Psoas muscle (tissue), 8 donors: ENCODE measurements at places on chromosomes 3 and 15. TPM values are rescaled to one million over a fixed set of nuclear protein-coding genes. Genes with fewer than 3 reads are reported as not detected.

The CKMT1B gene
- polyA plus RNA-seq, result 0.10 TPM

The RSRC1 gene
- polyA plus RNA-seq, result 27.2 TPM

The RLBP1 gene
- not detected for polyA plus RNA-seq

The SUCLG2 gene
- 98.3 TPM for polyA plus RNA-seq

The BNC1 gene
- 0.09 TPM for polyA plus RNA-seq

The CCDC39 gene
- not detected for polyA plus RNA-seq

The TF gene
- 0.53 TPM for polyA plus RNA-seq

The GAP43 gene
- polyA plus RNA-seq, result 0.24 TPM

The SPATA12 gene
- 0.01 TPM for polyA plus RNA-seq

The CFAP161 gene
- not detected for polyA plus RNA-seq

The ARIH2 gene
- 59.5 TPM for polyA plus RNA-seq

- DNase-seq, result no peak
Measured at GRCh38 chr3:117306299-117306698, 596.7 kb downstream of the TUSC7 start.

DNA sequence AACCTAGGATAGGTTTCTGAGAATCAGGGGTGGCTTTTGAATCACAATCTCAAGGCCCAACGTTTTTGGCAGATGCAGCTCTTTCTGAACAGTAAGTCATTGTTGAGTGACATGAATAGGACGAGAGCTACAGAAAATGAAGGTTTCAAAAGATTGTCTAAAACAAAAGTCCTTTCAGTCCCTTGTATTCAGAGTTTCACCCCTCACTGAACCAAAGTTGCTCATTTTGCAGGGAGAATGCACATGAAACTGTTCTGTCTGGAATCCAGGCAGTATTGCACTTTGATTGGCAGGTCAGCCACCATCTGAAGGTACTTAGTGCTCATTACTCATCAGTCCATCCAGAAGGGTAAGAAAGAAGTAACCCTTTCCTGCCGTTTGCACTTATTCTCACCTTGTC, 24.1 kb upstream of the RASGRP1 start:
- DNase-seq, result no peak

GRCh38 chr3:5464649-5465048, 277.1 kb downstream of the EDEM1 start:
- DNase-seq, result no peak

DNA sequence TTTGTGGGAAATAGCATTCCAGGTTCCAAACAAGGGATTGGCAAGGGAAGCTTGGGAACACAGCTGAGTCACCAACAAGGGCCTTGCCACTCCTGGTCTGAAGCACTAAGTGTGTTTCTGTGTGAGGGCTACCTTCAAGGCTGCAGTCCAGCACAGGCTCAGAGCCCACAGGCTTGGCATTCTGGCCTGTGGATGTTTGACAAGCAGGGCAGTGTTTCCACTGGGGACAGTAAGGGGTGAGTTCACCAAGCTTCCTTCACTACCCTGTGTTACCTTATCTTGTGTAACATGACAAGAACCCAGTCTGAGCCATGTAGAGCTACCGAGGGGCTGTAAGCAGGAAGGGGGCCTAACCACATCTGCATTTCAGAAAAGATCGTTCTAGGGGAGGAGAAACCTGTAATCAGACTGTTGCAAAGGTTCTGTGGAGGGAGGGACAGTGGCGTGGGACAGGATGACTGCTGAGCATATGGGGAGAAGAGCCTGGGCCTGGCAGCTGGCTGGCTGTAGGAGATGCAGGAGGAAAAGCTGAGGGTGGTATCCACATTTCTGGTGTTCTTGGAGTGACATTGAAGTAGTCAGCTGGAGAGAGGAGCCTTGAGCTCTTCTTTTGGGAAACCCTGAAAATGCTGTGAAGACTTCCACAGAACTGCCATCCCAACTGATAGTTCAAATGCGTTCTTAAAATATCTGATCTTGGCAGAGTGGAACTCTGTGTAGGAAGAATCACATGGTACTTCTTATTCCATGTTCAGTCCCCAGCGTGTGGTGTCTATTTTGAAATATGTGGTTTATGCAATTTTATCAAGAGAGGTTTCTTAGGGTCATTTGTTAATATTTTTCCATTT, 61.3 kb downstream of the CTDSPL start:
- DNase-seq, result peak; percentile 71

DNA sequence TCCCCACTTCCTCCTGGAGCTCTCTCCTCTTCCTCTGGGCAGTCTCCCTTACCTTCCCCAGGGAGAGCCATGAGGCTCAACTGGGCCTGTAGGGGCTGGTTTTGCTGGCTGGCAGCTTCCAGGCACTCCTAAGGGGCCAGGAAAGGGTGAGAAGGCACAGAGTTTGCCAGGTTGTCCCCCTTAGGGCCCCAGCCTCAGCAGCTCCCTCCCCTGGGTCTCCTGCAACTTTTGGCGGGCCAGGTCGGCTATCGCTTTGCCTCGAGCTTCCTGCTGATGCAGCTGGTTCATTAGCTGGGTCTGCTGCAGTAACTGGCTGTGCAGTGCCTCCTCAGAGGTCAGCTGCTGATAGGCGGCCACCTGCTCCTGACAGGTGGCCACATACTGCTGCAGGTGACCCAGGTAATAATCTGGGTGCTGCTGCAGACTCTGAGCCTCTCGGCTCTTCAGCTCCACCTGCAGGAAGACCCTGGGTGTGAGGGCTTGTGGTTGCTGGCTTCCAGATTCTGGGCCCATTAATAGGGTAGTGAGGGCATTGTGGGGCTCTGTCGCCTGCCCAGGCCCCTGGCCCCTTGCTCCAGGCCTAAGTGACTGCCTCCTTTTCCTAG, 29.7 kb upstream of the OR4F6 start:
- DNase-seq, result no peak

DNA sequence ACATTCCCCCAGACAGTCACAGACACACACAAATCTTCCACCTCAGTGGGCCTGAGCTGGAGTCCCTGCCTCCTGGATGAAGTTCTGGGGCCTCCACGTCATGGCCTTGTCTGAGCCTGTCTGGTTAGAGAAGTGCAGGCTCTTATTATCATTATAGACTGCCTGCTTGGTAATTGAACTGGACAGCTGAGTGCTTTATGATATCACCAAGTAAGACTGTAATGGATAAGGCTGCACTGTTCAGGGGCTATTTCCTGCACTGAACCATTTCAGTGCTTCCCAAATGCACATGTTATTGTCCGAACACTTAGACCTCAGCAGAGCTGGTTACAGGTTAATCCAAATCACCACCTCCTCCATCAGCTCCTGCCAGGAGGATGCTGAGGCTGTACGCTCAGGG, 8.7 kb upstream of the ST6GAL1 start:
- no peak for DNase-seq

DNA sequence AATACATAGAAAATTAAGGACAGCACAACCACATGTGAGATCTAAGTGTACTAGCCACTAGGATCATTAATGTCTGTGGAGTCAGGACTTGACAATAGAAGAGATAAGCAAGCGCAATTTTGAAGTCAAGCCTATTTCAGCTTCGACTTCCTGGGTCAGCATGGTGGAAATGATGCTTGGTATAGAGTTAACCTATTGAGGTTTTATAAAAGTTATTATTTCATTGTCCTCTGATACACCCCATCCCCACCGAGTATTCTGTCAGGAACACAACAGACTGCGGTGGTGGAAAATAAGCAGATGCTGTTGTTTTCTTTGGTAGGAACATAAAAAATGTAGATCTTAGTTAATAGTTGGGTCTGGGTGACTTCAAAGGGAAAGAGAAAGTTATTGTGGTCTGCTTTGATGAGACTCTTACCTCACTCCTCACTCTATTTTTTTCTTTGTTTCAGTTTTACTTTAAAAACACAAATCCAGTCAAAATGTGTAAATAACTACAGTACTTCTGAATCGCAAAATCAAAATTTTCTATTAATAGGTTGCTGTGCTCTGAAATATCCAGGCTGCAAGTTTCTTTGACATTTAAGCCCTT, 82.1 kb downstream of the IL5RA start:
- DNase-seq, result no peak

DNA sequence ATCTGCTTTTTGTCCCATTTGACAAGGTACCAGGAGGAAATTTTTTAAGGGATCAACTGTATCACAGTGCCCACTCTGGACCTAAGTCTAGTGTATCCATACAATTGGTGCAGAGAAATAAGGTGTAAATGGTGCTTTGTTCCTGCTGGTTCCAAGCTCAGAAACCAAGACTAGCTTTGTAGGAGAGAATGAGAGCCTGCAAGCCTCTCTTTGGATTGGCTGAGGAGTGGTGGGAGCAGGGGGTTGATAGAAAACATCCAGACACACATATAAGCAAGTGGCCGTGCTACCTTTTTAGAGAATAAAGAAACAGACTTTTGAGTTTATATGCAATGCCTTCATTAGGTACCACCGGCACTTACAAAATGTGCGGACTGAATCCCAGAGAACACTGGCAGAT, 45.8 kb downstream of the ARPP21 start:
- no peak for DNase-seq

GRCh38 chr3:64806668-64807605, 119.1 kb upstream of the ADAMTS9 start:
- DNase-seq, result no peak

GRCh38 chr15:31082771-31083369, 18.7 kb downstream of the TRPM1 start:
- no peak for DNase-seq

- no peak for DNase-seq
Measured at GRCh38 chr15:100730655-100731266, 128.4 kb downstream of the ASB7 start.

DNA sequence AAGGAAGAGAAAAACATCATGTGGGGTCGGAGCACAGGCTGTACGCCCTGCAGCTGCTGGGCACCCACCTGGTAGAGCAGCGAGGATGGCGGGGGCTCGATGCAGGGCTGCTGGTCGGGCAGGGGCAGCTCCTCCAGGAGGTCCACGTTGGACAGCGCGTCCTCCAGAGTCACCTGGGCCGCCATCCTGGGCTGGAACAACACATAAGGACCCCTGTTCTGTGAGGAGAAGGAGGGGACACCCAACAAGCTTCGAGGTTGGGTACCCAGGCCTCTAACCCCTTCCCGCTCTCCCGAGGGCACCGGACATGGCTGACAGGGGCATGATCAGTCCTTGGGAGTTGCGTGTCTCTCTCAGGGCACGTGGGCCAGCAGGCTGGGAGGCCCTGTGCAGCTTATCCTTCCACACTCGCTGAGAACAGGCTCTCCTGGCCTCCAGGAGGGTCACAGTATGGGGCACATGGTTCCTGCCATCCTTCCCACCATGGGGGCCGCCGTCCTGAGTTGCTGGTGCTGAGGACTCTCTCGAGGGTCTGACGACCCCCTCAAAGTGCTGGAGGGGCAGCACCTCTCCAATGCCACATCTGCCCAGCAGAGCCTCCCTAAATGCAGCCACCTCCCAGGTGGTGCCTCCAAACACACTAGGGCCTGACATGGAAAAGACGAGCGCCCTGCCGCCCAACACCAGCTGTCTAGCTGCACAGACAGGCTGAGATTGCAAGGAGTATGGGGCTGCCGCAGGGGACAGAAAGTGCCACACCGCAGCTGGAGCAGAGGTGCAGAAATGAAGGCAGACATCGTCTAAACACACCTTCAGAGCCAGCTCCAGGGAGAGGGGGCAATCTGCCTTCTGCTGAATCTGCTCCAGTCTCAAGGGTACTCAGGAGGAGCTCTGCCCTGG, 32.8 kb downstream of the CYFIP1 start:
- no peak for DNase-seq

DNA sequence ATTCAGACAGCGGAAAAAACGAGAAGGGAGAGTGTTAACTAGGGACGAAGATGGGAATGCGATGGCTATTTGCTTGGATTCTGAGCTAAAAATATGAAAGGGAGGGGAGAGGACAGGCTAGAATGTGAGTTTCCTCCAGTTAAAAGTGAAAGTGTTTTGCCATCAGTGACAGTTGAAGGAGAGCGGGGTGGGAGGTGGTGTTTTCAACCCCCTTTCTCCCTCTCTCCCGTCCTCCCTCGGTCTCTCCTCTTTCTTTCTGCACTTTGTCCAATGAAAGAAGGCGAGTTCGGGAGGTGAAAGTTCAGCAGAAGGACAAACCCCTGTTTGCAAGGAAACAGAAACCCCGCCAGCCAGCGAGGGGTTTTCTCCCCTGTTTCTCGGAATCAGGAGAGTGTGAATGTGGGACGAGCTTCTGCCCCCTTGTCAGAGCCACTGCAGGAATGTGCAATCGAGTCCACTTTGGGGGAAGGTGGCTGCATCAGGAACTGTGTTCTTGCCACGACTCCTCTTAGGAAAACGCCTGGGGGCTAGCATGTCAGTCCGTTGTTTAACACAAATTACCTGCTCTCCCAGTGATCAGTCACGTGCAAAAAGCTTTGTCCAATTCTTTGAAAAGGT, 975 bp upstream of the FOXP1 start:
- peak; percentile 54 for DNase-seq

GRCh38 chr15:41922353-41922752, 28.5 kb upstream of the SPTBN5 start:
- DNase-seq, result no peak

DNA sequence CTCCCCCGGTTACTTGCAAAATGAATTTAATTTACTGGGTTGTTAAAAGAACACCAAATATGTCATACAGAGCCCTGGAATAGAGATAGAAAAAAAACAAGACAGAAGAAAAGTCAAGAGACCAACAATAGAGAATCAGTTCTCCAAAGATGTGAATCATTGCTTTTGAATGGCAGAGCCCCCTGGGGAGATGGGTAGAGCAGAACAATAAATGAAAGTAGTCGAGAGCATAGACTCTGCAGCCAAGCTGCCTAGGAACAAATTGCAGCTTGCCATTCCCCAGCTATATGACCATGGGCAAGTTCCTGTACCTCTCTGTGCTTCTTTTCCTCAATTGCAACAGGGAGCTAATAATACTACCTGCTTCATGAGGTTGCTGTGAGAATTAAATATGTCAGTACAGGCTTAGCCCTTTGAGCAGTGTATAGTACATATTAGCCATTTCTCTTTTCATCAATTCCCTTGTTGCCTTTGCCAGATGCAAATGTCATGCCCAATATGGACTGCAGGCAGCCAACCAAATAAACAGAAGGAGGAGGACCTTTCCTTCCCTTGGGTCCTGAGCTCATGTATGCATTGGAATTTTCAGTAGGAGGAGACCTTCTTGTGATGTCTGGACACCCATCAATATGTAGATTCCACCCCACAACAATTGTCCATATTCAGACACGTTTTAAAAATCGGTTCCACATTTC, 25.0 kb upstream of the BFSP2 start:
- no peak for DNase-seq

- DNase-seq, result peak; percentile 86
Measured at GRCh38 chr3:138329127-138329983, at the start of gene NME9. Gene NME9, minus strand, starts transcription at chr3:138329851. Its CDS starts 516 bp downstream, at chr3:138329335.

- DNase-seq, result no peak
Measured at GRCh38 chr3:181941250-181941649, 229.5 kb downstream of the SOX2 start.
